ENCODE measurements at places on chromosomes 13 and 19.
A peak's percentile ranks its signal among the peaks of the same experiment; 100 is the strongest.

DNA sequence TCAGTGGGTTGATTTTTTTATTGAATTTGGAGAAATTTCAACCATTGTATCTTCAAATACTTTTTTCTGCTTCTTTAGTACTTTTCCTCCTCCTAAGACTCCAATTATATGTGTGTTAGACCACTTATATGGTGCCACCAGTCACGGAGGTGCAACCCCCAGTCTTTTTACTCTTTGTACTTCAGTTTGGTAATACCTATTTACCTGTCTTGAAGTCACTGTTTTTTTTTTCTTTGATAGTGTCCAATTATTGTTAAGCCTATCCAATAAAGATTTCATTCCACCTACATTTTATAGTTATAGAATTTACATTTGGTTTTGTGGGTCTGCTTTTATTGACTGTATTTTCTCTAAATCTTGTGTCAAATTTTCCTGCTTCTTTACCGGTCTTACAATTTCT, 14.9 kb downstream of the ZNF283 start:
- DNase-seq = no peak

DNA sequence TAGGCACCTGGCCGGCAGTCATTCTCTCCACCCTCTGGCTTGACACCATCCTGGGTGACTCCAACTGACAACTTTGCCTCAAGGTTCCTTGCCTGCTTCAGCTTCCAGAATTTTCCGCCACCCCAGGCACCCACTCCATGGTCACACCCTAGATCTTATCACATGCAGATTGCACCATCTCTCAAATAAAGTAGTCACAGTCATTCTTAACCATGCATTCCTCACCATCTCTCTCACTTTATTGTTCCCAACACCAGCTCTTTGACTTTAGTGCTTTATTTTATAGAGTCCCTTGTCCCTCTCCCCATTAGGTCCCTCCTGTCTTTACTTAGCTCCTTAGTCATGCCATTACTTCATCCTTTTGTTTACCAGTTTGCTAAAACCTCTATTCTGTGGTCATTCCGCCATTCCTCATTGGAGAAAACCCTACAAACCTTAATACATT, 351.7 kb downstream of the SPRY2 start:
- no peak for DNase-seq

- DNase-seq = no peak
These were observed 1223.7 kb downstream of the PCDH17 start for GRCh38 chr13:58855283-58855682.

DNA sequence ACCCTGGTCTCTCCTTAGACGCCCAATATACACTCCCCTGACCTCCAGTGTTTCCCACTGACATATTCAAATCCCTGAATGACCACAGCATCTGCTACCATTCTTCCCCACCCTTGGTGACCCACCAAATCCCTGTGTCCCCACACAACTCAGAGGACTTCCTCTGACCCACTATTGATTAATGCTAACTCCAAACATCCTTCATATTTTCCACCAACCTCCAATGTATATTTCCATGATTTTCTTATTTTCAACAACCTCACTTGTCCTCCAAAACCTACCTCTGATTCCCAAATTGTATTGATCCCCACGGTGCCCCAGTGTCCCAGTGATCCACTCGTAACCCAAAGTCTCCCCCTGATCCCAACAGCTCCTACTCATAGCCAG, 526 bp upstream of the DMWD start:
- DNase-seq = no peak

DNA sequence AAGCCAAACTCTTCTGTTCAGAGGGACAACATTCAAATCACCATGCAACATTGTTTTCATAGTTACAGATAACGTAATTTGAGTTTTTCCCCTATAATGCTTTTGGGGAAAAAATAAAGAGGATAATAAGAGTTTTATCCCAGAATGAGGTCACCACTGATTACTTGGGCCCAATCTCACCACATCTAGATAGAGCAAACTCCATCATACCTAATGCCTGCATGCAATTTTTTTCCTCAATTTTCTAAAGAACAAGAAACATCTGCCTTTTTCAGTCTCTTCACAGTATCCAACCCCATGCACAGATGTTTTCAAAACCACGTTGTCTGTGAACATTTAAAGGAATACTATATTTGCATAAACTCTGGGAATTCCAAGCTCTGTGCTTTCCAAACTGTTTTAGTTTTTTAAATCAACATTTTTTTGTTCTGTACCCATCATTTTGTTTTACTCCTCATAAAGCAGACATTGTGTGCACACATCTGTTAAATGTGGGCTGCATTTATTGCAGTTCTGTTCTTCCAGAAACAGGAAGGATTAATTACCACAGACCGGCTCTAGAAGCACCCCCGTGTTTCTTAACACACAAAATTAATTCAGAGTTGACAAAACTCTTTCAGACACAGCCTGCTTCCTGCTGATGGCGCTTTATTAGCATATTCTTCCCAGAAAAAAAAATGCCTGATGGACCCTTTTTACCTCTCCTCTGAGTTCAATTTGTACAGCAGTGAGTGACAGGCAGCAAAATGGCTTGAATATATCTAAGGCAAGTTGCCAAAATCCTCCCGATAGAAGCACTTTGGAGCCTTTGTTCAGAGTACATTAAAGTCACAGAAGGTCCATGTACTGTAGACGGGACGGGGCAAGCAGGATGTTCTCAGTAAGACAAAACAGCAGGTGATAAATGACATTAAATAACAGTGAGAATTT, 1171.9 kb downstream of the EFNB2 start:
- DNase-seq = no peak

DNA sequence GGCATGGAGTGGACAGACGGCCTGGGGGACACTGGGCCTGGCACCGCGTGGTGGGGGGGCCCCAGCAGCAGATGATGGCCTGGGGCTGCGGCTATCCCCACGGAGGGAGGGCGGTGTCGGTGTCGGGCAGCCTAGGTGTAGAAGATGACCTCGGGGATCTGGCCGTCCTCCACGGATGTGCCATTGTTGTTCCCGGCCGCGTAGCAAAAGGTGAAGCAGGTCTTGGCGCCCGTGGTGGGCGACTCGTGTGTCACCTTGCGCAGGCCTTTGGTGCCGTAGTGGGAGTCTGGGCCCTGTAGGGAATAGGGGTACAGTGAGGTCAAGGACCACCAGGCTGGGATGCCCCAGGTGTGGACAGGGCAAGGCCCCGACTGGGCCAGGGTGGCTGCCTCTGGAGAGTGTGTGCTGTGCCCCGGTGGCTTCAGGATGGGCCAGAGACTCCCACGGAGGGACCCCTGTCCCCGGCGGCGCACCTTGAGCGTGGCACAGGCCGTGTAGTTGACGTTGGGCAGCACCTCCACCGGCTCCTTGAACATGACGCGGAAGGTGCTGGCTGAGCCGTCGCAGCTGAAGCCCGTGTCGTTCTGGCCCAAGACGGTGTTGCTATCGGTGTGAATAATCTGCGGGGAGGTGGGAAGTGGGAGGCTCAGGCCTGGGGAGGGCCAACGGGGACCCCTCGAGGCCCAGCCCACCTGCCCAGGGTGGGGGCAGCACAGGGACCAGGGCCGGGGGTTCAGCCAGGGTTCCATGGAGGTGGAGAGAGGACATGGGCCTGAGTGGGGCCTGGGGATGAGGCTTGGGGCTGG, 29.0 kb downstream of the BTBD2 start:
- no peak for DNase-seq

GRCh38 chr13:53150568-53150967, 122.0 kb downstream of the OLFM4 start:
- no peak for DNase-seq

- DNase-seq = no peak
These were observed 2.7 kb downstream of the MEGF8 start for GRCh38 chr19:42328106-42328505.

- DNase-seq = no peak
These were observed 1617.1 kb downstream of the PCDH9 start for GRCh38 chr13:65613004-65613403.

DNA sequence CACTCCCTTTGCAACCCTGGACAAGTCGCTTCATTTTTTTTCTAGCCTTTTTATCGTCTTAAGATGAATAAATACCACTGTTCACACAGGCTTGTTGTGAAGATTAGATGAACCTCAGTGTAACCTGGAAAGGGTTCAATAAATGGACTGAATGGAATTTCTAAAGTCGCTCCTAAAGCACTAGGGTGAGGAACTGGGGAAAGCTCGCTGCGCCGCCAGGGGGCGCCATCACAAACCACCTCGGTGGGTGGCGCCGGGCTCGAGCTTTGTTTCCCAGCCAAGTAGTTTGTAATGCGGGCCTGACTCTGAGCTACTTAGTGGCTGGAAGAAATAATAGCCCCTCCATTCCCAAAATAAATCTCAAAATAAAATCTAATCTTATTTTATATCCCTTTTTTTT, 2.2 kb upstream of the CEACAM6 start:
- DNase-seq = peak; percentile 49

GRCh38 chr13:49594576-49594975, 9.2 kb upstream of the RCBTB1 start:
- DNase-seq = no peak

DNA sequence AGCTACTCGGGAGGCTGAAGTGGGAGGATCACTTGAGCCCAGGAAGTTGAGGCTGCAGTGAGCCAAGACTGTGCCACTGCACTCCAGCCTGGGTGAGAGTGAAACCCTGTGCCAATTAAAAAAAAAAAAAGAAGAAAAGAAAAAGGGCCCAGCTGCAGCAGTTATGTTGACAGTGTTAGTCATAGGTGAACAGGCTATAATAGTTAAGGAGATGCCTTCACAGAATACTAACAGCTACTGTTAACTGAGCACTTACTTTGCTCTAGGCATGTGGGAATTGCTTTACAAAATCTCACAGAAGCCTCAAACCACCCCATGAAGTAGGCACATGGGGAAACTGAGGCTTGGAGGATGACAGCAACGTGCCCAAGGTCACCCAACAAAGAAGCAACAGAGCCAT, 3.9 kb downstream of the FBXO17 start:
- DNase-seq = no peak

DNA sequence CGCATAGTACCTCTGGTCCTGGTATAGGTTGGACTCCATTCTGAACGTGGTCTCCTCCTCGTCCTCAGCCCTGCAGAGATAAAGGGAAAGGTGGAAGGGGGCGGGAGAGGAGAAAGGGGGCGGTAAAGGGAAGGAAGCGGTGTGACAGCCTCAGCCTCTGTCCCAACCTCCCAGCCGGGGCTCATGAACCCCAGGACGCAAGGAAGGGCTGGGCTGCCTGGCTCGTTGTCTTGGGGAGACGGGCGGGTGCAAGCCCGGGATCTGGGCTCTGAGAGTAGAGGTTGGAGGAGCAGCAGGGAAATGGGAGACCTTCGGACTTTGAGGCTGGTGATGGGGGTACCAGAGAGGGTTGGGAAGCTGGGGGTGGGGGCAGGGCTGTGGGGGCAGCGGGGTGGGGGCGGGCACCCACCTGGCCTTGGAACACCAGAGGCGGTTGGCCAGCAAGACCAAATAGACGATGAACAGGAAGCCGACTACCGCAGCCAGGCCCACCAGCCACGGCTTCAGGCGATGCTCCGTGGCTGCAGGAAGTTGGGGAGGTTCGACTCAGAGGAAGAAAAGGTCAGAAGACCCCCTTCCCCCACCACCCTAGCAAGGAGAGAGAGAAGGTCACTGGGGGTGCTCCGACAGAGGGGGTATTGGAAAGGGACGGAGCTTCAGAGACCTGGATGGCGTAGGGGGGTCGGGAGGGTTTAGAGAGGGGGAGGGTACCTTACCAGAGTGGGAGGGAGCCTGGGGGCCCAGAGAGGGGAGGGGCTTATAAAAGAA, 1.7 kb downstream of the SMIM24 start:
- DNase-seq = no peak

GRCh38 chr13:110957181-110957884, 42.5 kb upstream of the ANKRD10 start:
- DNase-seq = no peak

Measured in NCI-H2029 (cell line).